CD8-positive, alpha-beta memory T cell (primary cell): ENCODE measurements at places on chromosomes 2 and 18. TPM values are rescaled to one million over a fixed set of nuclear protein-coding genes. Genes with fewer than 3 reads are reported as not detected.

GRCh38 chr2:214579035-214579434 lies 168.2 kb downstream of the VWC2L start:
- no peak for DNase-seq
- H3K4me1 ChIP-seq = no peaks in the 10 kb centered on the region
- no peak overlapping the region for H3K27ac ChIP-seq
- H3K4me3 ChIP-seq = no peak overlapping the region
- no peaks in the 10 kb centered on the region for H3K36me3 ChIP-seq
- no peaks in the 10 kb centered on the region for H3K27me3 ChIP-seq

Gene THAP4
- total RNA-seq = 51.9 TPM

DNA sequence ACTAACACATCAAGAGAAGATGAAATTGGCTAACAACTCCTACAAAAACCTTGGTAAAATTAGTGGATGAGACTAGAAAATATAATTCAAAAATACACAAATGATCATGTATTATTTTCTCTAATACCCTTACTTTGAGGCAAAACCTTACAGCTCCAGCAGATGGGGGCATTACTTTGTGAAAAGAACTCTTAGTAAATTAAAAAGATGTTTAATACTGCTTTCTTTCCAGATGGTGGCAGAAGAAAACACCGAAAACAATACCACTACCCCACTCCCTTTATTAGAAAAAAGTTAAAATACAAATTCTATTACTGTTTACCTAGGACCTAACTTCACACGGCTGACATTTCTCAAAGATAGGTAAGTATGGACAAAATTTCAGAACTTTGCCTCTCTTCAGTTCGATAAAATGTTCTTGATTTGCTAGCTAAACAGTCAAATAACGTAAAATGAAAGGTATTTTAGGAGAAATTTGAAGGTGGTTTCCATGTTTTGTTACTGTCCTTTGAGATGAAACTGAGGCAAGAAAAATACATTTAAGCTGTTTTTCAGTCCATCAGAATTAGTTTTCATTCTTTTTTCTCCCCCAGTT lies 30.6 kb downstream of the ORC4 start:
- no peaks in the 10 kb centered on the region for H3K27me3 ChIP-seq
- no peak overlapping the region for H3K27ac ChIP-seq
- H3K4me3 ChIP-seq = no peak overlapping the region
- peak; percentile 49 for DNase-seq

Gene LOXHD1
- not detected for total RNA-seq

Gene DSG1
- total RNA-seq = not detected

DNA sequence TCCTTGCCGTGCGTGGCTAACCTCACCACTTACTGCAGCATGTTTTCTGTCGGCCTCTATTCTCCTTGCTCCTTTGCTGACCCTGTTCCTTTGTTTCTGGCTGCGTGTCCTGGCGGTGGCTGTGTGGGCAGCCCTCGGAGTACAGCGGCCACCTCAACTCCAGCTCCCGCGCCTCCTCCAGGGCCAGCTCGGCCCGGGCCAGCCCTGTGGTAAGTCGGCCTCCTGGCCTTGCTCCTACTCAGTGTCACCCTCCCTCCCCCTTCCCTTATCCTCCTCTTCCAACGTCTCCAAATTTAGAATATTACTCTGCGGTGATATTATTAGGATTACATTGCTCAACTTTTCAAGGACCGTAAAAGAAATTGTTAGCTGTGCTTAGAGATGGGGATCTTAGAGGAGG lies 59.5 kb upstream of the RBM44 start:
- no peaks in the 10 kb centered on the region for H3K27me3 ChIP-seq

GRCh38 chr2:180990337-180990736 lies 9.9 kb downstream of the UBE2E3 start:
- no peak overlapping the region for H3K27ac ChIP-seq
- no peaks in the 10 kb centered on the region for H3K36me3 ChIP-seq
- no peak for DNase-seq
- no peak overlapping the region for H3K4me3 ChIP-seq
- H3K4me1 ChIP-seq = peaks cover 7% of the 10 kb centered on the region

- H3K27me3 ChIP-seq = no peaks in the 10 kb centered on the region
- no peak overlapping the region for H3K27ac ChIP-seq
Measured at GRCh38 chr18:9619545-9619944, 5.2 kb upstream of the PPP4R1 start.

Gene CABLES1
- total RNA-seq = 8.9 TPM

Gene VAMP8
- total RNA-seq = 94.4 TPM
